ENCODE measurements at places on chromosomes 16 and 17.
A peak's percentile ranks its signal among the peaks of the same experiment; 100 is the strongest.

DNA sequence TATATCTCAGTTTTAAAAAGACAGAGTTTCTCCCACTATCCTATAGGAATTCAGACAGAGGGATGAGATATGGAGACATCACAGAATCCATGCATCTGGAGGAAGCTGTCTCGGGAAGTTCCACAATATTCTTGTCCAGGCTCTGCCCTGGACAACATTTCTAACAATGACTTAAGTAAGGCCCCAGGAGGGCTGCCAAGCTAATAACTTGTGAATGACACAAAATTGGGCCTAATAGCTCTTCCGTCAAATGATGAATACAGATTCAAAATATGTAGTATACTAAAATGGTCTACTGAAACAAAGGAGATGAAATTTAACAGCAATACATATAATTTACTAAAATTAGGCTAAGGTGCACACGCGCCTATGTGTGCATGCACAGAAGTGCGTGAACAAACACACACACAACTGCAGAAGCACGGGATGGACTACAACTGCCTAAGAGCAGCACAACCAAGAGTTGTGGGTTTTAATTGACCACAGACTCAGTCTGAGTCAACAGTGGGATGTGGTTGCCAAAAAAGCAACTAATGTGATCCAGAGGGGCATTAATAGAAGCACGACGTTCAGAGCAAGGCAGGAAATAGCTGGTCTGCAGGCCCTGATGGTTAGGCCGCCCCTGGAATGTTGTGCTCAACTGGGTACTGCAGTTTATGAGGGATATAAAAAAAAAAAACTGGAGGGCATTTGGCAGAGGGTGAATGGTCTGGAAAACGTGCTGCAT, 26.3 kb upstream of the HS3ST2 start:
- DNase-seq, result no peak

DNA sequence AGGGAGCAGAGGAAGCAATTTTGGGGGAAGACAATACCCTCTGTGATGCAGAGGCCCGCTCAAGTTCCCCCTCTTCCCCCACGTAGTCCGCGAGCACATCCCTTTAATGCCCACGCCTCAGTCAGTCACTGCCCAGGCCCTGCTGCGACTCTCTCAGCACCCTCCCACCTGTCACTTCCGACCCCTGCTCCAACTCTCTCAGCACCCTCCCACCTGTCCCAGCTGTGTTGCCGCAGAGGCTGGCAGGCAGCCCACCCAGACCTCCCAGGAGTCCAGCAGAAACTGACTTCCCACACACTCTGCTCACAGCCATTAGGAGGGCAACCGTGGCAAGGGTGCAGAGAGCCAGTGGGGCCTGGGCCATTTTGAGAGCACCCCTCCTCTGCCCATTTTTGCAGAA, 92.7 kb downstream of the WSCD1 start:
- no peak for DNase-seq

DNA sequence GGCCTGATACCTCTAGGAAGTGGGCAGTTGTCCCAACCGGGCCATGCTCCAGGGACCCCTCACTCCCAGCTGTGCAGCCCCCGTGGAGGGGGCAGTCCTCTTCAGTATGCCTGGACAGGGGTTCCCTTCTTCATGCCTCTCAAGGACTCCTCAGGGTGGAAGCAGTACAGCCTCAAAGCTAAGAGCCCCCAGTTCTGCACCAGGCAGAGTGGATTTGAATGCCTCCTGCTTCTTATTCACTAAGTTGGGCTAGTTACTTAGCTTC, 23.9 kb upstream of the ST6GALNAC1 start:
- DNase-seq, result no peak

DNA sequence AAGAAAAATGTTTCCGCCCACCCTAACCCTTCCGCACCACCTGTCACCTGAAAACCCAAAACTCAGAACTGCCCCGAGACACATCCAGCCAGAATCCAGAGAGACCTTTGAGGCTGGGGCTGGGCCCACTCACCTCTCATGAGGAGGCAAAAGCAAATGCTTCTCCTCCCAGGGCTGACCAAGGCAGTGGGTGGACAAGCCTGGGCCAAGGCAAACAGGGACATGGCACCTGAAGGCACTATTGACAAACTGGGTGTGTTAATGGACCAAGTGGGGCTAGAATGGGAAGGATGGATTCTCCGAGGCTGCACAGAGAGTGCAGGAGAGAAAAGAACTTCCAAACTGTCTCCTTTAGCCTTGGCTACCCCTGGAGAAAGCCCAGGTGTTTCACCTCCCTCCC, 54.4 kb downstream of the SOX9 start:
- no peak for DNase-seq

GRCh38 chr17:27581016-27581415, 50.0 kb upstream of the LGALS9 start:
- peak; percentile 14 for DNase-seq

DNA sequence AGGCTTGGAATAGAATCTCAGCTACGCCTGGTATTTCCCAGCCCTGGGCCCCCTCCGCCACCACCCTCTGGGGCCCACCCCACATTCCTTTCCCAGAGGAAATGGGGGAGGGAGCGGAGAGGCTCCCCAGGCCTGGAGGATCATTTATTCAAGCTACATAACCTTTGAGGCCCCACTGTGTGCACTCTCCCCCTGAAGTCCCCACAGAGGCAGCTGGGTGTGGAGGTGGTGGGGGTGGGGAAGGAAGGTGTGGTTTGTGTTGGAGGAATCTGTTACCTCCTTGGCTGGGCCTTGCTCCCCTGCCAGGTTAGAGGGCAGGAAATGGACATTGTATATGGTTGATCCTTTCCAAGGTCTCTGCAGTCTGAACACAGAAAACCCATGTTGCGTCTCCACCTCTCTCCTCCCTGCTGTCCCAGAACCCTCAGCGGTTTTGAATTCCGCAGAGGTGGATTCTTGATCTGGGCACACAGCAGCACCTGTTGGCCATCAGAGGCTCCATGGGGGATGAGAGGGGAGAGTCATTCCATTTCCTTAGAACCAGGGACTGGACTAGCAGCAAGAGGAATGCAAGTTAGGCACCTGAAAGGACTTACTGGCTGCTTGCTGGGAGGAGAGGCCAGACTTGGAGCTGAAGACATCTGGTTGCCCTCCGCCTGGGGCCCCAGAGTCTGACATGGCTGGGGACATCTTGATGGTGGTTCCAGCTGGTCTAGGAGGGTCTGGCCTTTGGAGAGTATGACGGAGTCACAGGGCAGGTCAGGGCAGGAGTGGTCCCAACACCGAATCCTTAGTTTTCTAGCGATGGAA, 23.0 kb downstream of the ARHGAP23 start:
- peak; percentile 29 for DNase-seq

GRCh38 chr16:70744366-70744765, 56.6 kb downstream of the VAC14 start:
- DNase-seq, result no peak

DNA sequence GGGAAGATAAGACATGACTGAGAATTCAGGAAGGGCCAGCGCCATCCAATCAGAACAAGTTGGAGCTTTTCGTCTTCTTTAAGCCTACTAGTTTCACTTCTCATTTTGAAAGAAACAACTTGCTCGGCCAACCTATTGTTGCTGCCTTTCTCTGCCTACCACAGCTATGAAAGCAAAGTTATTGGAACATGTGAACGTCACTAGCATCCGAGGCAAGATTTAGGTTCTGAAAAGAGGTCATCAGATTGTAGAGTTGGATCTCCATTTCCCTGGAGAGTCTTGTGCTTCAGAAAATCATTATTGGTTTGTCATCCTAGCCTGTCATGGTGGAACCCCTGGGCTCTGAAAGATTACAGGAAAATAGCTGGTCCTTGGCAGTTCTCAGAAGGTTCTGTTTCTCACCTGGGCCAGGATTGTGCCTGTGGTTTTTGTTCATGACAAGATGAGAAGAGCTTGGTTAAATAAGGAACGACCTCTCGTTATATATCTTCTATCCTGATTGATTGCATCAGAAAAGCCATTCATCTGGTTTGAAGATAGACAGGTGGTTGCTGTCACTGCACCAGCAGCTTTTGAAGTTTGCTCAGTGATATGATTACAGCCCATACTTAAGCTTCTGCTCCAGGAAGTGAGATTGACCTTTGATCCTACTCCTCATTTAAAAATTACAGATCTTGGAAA, 25.3 kb downstream of the CDH13 start:
- DNase-seq, result peak; percentile 68

DNA sequence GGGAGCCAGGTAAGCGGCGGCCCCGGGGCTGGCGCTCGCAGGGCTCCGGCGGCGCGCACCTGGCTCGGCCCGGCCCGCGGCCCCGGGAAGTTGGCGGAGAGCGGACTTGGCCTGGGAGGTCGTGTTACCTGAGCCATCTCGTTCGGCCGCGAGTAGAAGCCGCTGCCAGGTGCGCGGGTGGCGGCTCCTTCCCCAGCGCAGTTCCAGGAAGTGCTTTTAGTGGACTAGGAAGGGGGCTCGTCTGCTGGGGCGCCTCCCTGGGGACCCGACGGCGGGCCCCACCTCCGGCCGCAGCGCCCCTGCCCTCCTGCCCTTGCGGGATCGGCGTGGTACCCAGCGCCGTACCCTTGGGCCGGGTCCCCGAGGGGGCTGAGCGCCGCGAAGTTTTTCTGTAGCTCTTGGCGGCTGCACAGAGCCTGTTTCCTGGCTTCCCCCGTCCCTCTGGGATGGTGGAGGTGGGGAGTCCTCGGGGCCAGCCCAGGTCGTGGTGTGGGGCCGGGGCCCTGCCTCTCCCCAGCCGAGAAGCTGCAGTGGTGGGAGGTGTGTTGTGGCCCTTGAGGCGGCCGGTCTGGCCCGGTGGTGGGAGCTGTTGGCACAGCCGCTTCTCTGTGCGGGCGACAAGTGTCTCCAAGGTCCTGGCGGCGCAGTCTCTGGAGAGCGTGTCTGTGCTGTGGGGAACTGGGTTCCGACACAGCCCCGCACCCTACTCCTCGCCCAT, 96.9 kb downstream of the RAB11FIP4 start:
- DNase-seq, result peak; percentile 32

DNA sequence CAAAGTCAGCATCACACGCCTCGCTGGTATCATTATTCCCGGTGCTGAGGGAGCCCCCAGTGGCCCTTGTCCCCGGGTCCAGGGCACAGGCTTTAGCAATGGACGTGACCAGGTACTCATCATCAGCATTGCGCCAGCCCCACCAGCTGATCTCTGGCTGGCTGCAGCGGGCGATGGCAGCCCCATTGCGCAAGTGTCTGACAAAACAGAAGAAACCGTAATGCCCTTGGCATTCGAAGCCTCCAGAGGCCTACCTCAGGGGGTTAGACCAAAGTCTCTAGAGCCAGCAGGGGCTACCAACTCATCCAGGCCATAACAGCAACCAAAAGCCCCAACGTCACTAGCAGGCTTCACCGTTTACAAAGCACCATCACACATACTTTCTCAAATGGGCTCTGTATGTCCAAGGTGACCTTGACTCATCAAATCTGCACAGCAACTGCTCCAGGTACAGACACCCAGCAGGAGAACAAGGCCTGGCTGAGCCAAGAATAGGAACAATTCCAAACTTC, 7.3 kb downstream of the MTMR4 start:
- DNase-seq, result no peak

DNA sequence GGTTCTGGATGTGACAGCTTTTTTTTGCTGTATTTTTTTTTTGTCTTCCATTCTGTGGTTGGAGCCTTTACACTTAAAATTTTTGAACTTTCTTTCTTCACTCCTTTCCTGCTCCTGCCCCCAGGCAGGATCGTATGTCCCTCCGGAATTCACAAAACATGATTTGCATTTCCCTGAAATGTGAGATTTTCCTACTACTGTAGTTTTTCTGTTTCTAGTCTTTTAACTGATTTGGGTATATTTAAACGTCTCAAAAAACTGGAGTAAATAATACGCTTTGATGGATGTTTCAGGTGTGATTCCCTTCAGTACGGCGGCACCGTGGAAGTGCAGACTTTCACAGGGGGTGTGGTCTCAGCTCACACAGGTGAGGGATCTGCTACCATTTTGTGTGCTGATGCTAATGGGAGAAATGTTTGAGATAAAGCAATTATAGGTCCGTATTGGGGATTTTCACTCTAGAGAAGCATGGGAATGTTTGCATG, 686 bp downstream of the SRCAP start:
- DNase-seq, result no peak

- no peak for DNase-seq
Observed at GRCh38 chr16:85387171-85387507, 226.0 kb upstream of the GSE1 start.

GRCh38 chr17:14228903-14229302, 7.8 kb downstream of the CDRT15 start:
- peak; percentile 60 for DNase-seq

GRCh38 chr17:12098568-12098967, 77.9 kb downstream of the MAP2K4 start:
- no peak for DNase-seq

DNA sequence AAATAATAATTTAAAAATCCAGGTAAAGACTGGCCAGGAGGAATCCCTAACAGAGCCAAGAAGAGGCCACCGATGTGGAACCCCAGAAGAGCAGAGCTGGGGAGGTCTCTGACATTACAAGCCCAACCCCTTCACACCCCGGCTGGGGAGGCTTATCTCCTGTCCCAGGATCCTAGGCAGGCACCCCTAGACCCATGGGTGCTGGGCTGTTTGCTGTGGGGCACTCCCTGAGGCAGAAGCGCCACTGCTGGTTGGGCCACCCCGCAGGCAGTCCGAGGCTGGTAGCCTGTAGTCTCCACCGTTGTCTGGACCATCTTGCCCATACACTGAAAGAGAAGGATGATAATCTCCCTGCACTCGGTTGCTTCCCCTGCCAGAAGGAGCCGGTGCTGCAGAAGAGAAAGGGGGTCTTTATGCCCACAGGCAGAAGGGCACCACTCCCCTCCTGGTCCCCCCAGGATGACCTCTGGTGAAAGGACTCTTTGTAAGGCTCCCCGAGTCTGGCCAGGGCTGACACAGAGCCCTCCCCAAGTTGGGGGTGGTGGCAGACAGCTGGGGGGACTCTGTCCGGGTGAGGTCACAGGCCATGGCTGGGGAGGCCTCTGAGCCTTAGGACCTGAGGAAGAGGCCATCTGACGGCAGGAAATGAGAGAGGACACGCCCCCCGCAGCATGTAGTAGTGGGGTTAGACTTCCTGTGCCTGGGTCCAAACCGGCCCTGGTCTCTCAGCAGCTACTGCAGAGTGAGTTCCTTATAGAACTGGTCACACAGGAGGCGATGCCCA, 34.2 kb downstream of the CFAP20 start:
- no peak for DNase-seq

- no peak for DNase-seq
Observed at GRCh38 chr17:82100502-82101298, 2.7 kb upstream of the FASN start.

DNA sequence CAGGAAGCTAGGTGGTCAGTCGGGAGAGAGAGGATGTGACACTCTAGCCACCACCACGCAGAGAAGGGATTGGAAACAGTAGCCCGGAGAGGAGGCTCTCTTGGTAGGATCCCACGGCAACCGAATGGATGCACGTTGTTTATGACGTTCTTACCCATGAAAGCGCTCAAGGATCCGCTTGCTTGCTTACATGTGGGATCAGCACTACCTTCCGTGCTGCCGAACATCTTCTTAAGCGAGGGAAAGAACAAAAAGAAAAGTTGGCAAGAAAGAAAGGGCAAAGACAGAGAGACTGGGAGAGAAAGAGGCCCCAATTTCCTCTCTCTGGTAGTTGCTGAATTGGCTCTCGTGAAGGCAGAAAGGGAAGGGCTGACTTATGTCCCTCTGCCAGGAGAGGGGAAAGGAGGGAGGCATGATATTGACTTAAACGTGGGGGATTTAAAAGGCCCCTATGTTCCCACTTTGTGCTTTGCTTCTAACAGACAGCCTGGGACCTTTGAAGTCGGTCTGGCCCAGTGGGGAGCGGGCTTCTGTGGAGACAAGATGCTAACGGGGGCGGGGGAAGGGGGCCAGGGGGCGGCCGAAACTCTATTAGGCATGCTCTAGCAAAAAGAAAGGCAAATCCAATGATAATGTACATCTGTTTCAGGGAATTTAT, 35.4 kb downstream of the SNX20 start:
- DNase-seq, result no peak

GRCh38 chr17:66379996-66380395, 77.6 kb downstream of the PRKCA start:
- no peak for DNase-seq

Data from NCI-H82 (cell line).